ENCODE measurements at places on chromosomes 1 and 21.

GRCh38 chr1:151311589-151312331 is 15.5 kb downstream of the PI4KB start:
- peak; percentile 99 for DNase-seq

DNA sequence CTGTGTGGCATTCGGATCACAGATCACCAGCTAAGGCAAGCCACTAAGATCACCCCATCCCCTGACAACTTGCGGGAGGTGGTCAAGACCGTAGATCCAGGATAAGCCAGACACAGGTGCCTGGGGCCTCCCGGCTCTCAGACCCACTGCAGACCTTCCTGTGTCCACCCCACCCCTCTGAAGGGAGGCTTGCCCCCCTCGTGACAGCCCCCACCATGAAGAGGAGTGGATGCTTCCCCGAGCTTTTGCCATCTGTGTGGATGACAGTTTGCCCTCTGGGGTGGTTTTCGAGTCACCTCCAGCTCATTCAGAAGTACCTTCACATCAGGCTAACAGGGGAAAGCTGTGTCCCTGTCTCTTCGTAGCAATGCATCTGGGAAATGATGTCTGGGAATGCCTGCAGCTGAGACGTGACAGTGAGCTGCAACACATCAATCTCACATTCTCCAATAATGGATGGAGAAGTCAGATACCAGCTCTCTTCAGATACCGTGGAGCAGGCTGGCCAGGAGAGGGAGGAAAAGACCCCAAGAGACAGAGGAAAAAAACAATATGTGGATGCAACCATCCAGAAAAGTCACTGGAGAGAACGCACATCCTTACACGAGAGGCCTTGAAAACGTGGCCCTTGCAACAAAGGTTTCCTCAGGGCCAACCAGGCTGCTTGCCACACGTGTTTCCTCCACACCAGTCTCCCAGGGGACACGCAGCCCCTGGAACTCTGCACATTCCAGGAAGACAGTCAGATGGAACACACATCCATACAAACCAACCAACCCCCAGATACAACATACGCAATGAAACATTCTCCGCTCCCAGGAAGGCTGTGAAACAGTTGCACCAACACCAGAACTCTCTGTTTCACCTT is 20.4 kb upstream of the FHAD1 start:
- DNase-seq = peak; percentile 84

DNA sequence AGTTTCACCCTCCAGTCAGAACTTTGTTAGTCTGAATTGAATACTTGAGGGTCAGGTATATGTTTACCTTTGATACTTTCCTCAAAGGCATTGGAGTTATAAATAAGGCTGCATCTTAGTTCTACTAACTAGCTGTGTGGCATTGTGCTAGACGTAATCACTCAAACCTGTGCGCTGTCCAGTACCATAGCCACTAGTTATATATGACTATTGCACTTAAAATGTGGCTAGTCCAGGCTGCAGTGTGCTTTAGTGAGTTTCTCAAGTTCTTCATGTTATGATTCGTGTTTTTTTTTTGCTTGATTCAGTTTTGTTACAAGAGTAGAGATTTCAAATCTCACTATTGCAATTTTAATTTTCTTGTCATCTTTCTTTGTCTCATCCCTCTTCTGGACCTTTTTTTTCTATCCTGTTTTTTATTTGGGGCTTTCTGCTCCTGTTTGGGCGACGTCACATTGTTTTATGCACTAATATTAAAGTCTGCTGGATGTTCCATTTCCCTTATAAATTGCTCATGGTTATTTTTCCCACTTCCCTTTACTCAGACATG is 5.7 kb downstream of the MAN1A2 start:
- DNase-seq = no peak

GRCh38 chr1:238029126-238029525 is 138.4 kb upstream of the ZP4 start:
- peak; percentile 62 for DNase-seq

DNA sequence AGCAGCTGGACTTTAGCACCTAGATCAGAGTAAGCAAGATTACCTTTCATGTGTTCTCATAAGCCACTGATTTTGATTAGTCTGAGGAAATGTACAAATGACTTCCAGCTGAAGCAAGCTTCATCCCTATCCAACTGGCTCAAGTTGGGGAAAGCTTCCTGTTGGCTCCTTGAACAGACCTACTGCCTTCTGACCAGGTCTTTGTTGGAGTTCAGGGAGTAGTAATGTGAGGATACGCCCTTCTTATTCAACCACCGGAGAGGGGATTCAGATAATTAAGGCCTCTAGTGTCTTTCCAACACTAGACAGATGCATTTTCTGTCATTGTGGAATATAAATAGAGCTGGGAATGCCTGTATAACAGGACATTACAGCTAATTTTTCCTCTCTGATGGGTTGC is 268.9 kb downstream of the TGFB2 start:
- no peak for DNase-seq

DNA sequence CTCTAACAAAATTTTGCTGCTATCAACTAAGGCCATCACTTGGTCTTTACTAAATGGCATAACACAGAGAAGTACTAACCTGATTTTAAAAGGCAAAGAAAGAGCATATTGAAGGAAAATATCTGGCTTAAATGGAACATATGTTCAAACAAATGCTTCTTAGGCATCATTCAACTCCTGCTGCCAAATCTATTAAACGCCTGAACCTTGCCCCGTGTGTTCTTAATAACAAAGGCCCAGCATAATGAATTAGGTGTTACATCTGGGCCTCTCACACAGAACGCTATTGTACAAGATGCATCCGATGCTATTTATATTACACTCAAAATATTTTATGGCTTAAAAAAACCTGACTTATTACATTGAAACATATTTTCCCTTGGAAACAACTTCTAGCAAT is 48.4 kb downstream of the B3GALNT2 start:
- no peak for DNase-seq

- no peak for DNase-seq
Observed at GRCh38 chr1:118154220-118154619, 30.8 kb downstream of the SPAG17 start.

DNA sequence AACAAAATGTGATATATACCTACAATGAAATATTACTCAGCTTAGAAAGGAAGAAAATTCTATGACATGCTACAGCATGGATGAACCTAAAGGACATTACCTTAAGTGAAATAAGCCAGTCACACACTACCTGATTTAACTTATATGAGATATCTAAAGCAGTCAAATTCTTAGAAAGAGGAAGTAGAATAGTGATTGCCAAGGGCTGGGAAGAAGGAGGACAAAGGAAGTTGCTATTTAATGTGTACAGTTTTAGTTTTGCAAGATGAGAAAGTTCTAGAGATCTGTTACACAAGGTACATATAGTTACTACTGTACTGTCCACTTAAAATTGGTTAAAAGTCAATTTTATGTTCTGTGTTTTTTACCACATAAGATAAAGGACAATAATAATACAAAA is 87.5 kb upstream of the KCTD3 start:
- no peak for DNase-seq

DNA sequence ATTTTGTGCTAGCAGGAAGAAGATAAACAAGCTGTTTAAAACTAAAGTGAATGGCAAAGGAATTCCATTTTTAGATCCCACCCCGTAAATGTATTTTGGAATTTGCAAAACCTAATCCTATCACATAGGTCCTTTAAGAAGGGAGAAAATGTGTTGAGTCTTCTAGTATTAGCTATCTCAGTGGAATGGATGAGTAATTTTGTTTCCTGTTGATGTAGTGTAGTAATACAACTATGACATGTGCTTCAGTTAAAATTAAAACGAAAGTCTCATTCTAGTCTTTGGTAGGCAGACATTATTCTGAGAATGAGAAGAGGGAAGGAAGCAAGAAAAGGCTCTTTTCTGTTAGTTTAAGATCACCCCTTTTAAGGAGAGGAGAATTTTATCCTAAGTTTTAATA is 265.9 kb upstream of the C1orf105 start:
- no peak for DNase-seq

- peak; percentile 93 for DNase-seq
Observed at GRCh38 chr21:34603002-34603709, 11.8 kb downstream of the RCAN1 start.

DNA sequence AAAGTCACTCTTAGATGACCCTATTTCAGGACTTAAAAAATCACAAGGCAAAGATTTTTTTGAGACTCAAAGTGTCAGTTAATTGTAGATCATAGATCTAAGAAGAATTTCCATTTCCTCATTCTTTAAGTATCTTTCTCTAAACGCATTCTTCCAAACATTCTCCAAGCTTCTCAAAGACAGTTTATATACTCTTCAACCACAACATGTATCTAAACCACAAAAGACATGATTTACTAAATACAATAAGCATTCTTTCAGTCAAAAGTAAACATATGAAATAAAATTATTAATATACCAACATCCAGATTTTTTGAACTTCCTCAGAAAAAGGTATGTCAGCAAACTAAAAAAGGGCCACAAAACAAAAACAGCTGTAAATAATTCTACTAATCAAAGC is 24.4 kb downstream of the RC3H1 start:
- no peak for DNase-seq

- DNase-seq = no peak
Observed at GRCh38 chr1:183043872-183044854, 20.9 kb downstream of the LAMC1 start.

GRCh38 chr1:202317941-202318925 is 23.5 kb downstream of the UBE2T start:
- peak; percentile 48 for DNase-seq

- peak; percentile 81 for DNase-seq
Observed at GRCh38 chr1:12124693-12125421, 41.9 kb upstream of the TNFRSF1B start.

- DNase-seq = no peak
Observed at GRCh38 chr1:206495493-206496046, 11.8 kb upstream of the RASSF5 start.

GRCh38 chr1:49527606-49528305 is 496.0 kb downstream of the AGBL4 start:
- no peak for DNase-seq

DNA sequence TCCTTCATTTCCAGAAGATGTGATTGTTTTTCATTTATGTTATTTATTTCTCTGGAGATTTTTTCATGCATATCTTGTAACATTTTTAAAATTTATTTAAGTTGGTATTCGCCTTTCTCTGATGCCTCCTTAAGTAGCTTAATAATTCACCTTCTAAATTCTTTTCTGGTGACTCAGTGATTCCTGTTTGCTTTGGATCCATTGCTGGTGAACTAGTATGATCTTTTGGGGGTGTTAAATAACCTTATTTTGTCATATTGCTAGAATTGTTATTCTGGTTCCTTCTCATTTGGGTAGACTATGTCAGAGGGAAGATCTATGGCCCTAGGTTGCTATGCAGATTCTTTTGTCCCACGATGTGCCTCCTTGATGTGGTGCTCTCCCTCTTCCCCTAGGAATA is 1347.2 kb upstream of the B3GALT2 start:
- no peak for DNase-seq

DNA sequence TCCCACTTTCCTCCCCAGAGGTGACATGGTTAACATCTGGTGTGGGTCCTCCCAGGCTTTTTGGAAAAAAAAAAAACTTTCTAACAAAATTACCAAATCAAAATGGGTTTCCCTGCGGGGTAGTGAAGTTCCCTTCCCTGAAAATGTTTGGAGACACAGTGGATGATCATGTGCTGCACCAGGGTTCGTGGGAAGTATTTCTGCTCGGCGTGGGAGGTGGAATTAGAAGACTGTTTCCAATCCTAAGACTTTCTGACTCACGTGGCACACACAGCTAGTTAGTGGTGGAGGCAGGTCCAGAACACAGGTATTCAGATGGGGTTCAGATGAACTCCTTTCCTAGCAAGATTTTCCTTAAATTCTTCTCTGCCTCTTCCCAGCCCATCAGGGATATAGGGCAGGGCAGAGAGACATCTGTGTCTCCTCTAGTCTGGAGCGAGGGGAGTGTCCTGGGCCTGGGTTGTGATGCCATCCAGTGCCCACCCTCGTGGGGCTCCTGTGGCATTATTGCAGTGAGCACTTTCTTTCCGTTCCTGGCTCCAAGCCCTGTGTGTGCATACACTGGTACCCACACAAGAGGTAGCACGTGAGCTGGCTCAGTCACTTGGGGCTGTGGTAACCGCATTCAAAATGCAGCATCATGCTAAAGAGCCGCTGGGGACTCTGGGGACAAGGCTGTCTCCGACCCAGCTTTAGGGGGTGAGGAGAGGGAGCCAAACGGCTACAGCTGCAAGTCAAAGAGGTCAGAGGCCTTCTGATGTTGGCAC is 27.5 kb downstream of the KCNC4 start:
- DNase-seq = no peak

DNA sequence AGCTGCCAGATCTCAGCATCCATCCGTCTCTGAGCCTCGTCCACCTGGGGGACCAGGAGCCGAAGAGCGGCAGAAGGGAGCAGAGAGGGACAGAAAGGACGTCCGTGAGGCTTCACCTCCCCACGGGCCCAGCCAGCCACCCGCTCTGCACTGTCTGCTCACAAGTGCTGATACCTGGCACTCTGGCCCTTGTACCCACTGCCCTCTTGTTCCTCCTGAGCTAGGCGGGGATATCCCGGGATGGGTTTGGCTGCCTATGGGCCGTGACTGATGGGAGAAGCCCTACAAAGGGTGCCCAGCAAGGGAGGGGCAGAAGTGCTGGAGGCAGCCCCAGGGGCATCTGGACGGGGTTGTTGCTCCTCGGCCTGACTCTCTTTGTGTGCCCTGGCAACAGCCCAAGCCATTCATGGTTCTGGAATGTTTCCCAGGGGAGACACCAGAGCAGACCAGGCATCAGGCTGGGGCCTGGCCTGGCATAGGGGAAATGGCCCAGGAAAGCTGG is 57.6 kb downstream of the LDLRAD2 start:
- no peak for DNase-seq

DNA sequence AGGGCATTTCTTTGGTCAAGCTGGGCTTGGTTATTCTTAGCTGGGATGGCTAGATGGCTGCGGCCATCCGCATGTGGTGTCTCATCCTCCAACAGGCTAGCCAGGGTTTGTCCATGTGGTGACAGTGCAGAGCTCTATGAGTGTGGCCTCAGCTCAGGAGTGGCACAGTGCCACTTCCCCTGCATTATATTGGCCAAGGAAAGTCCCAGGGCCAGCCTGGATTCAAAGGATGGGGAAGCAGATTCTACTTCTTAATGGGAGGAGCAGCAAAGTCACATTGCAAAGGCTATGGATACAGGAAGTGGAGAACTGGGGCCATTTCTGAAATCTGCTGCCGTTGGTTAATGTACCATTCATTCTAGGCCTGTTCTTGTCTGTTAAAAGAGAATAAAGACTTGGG is 34.4 kb downstream of the STUM start:
- DNase-seq = no peak

- DNase-seq = no peak
Observed at GRCh38 chr21:25024639-25025038, 582.6 kb downstream of the MRPL39 start.

DNA sequence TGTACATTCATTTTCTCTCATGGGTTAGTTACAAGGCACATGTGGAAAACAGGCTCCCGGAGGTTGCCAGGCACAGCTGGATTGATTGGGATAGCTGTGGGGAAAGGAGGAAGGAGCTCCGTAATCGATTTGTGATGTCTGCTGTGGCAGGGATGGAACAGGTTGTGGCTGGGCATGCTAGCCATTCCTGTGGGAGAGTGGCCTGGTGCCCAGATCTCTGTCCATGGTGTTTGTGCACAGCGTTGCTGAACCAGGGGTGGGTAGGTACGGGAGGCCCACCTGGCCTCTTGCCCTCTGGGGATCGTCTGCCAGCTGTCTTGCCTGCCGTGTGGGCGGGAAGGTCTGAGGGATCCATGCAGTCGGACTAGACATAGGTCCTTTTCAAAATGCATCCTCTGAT is 302.8 kb upstream of the VAMP3 start:
- DNase-seq = no peak

GRCh38 chr1:111737216-111738132 is 1.7 kb downstream of the INKA2 start:
- no peak for DNase-seq

GRCh38 chr1:60802884-60803283 is 279.5 kb upstream of the NFIA start:
- no peak for DNase-seq

- peak; percentile 50 for DNase-seq
Observed at GRCh38 chr1:40477678-40478053, 576 bp downstream of the ZFP69 start.
